ENCODE measurements at places on chromosomes 1 and 21.

DNA sequence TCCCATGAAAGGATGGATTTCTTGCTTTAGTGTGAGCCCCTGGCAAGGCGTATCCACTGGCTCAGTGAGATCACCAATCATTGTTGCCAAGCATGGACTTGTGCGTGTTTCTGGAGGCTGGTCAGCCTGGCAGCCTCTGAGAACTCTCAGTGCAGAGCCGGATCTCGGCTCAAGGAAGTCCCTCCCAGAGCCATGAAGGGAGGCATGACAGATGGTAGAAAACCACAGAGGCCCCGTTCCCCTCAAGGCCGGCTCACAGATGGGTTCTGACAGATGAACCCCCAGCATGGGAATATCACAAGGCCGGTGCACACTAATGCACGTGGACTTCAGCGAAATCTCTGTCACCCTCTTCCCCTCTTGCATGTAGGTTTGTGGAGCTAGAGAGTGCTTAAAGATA lies 290.5 kb downstream of the AJAP1 start:
- no peak for DNase-seq

DNA sequence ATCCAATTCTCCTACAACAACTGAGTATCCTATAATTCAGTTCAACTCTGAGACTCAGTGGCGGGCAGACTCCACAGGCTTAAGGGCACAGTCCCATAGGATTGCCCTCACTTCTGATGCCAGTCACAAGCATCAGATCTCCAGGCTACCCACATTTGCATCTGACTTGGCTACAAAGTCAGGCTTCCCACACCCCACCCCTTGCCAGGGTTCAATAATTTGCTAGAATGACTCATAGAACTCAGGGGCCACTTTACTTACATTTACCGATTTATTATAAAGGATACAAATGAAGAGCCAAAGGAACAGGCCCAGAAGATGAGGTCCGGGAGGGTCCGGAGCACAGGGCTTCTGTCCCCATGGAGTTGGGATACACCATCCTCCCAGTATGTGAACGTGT lies 36.0 kb upstream of the SLAMF9 start:
- DNase-seq: no peak

- no peak for DNase-seq
These were observed 194.5 kb upstream of the PLD5 start for GRCh38 chr1:242718967-242719366.

DNA sequence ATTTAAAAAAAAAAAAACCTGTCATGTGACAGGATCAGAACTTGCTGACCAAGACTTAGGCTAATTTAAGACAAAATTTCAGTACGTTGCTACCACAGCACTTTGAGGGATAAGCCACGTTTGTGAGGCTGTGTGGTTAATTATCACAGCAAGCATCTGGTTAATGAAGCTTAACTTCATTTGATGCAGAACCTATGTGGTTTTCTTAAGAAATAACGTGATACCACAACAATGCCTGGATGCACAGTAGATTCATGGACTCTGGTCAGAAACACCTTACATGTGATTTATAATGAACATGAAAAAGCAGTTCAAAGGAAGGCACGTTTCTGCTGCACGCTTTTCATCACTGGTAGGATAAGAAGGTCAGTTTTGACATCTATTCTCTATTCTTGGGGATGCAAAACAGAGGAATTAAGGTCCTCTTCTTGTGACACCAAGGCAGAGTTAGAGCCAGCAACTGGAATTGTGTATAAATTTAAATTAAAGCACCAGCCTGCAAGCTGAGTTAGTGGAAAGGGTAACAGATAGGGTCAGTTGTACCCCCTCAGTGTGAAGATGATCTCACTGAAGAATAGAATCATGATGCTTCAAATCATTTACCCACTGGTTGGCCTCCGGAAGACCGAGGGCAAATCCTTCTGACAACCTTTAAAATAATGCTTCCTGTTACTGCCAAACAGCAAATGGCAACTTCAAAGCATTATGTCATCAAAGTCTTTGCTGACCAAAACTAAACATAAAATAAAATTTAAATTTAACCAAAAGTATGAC lies 6.0 kb upstream of the KRTAP8-1 start:
- DNase-seq: no peak

DNA sequence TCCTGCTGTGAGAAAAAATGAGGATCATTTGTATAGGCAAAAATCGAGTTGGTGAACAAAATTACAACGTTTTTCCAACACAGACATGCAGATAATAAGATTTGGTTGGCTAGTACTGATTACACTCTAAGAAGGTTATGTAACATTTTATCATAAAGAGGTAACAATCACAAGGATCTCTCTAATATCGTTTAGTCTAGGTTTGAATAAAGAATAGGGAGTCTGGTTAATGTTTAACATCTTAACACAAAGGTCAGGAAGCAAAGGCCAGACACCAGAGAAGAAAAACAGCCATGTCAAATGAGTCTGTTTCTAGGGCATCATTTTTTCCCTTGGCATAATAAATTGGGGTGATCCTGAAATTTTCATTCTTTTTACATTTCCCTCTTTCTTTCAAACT lies 207.4 kb upstream of the CHRM3 start:
- DNase-seq: no peak

DNA sequence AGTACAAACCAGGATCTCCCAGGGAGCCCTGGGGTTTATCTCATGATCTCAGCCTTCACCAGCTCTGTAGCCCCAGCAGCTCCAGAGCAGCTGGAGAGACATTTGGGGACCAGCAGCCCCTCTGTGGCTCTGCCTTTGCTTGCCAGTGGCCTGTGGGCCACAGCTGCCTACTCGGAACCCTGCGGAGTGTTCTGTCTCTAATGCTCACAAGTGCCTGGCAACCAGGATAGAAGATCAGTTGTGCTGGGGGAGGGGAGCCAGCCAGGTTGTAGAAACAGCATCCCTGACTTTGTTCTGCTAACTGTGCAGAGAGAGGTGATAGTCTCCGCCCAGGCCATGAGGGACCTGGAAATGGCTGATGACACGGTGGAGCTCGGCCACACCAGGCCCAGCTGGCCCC lies 50.9 kb upstream of the KCNJ15 start:
- DNase-seq: peak; percentile 16

DNA sequence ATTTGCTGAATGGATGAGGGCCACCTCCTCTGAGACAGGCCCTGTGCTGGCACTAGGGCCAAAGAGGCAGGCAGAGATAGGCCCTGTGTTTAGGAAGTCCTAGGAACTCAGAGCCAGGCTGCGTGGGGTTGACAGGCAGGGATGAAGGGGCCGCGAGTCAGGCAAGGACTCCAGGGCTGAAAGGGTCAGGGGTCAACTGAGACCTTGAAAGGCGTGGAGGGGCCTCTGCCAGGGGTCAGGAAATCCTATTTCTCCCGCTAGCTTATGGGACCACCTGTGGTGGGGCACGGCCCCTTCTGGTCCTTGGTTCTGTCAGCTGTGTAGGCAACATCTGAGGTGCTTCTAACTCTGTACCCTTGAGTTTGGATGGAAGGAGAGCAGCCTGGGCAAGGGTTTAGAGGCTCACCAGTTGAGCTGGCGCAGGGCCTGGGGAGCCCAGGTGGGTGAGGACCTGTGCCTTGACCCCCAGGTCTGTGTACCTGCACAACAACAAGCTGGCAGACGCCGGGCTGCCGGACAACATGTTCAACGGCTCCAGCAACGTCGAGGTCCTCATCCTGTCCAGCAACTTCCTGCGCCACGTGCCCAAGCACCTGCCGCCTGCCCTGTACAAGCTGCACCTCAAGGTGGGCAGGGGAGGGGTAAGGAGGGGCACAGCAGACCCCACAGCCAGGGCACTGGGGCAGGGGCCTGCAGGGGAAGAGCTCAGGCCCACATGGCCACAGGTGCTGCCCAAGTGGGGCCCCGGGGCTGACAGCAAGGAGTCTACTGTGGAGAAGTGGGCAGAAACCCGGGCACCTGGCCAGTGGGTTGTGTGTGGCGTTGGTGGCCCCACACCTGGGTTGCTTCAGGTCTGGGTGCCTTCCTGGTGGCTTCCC lies 14.9 kb downstream of the PODN start:
- no peak for DNase-seq
